Hypothalamus (tissue), 51 donors: ENCODE measurements at places on chromosomes 1 and 21.

DNA sequence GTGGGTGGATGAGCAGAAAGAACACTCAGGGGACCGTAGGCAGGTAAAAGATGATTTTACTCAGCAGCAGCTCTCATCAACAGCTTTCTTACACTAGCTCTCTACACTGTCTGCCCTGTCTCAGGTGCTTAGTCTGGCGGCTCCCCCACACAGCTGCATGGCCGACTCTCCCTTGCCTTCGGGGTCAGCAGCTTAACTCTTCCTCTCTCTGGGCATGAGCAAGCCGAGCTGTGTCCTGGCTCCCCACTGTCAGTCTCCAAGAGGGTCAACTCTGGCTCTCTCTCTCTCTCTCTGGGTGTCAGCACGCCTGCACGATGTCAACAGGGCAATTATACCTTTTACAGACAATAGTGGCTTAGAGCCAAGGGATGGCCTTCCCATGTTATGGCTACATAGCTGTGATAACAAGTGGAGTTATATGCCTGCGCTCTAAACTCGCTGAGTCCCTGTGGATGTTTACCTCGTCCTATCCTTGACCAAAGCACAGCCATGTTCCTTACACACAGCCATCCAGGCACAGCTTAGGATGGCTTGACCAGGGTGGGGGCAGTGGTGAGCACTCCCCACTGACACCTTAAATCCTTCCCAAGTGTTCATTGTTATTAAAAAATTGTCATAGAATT, 3.1 kb upstream of the BCL10 start:
- DNase-seq, result no peak

DNA sequence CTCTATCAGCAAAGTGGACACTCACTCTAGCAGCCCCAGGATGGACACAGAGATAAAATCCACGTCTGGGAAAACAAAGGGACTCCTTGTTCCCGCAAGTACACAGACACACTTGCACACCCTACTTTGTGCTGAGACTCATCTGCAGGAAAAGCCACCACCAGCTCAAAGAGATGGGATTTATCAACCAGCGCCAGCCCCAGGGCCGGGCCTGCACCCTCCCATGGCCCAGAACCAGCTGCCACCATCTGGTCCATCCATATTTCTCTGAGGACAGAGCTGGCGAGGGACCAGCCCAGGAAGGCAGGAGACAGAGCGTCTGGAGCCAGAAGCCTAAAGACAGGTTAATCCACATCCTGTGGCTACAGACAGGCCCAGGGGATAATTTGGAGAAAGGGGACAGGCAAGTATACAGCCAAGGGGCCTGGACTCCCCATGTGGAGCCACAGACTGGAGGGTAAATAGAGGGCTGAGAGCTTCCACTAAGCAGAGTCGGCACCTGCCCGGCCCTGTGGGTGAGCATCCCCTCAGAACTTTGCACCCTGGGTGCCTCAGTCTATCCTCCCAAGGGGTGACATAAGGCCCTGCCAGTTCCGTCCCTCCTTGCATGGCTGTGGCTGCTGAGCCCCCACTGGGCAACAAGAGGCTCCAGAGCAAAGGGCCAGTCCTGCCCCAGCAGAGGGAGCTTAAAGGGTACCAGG, 233.9 kb downstream of the PTPRU start:
- no peak for DNase-seq

DNA sequence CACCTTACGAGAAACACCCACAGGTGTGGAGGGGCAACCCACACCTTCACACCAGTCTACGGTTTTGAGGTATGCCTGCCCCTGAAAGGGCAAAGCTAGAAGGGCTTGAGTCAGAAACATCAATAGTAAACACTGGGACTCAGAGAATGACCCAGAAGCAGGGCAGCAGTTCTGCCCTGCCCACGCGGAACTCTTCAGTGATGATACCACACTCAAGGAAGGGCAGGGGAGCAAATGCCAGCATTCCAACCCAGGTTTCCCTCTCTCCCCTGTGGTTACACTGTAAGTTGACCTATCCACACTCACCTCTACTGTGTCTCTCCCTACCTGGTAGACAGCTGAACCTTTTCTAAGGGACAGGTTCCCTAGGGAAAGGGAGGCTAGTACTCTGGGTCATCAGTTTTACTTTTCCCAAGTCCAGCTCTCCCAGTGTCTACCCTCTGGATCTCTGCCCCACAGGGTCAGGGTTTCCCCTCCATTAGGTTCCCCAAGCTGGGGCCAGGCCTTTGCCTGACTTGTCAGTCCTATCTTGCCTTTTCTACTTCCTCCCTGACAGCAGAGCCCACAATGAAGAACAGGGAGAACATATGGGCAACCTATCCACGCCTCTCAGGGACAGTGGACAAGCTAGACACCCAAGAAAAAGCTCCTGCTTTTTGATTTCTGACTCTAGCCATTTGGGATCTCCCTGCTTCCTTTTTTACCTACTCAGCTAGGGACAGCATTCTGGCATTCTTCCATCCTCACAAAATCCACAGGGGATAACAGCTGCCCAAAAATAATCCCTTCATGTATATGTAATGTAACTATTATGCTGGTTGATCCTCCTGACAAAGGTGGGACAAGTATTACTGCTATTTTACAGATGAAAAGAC, 3.0 kb downstream of the F11R start:
- DNase-seq, result no peak

GRCh38 chr1:56434025-56434424, 145.3 kb downstream of the PLPP3 start:
- no peak for DNase-seq

DNA sequence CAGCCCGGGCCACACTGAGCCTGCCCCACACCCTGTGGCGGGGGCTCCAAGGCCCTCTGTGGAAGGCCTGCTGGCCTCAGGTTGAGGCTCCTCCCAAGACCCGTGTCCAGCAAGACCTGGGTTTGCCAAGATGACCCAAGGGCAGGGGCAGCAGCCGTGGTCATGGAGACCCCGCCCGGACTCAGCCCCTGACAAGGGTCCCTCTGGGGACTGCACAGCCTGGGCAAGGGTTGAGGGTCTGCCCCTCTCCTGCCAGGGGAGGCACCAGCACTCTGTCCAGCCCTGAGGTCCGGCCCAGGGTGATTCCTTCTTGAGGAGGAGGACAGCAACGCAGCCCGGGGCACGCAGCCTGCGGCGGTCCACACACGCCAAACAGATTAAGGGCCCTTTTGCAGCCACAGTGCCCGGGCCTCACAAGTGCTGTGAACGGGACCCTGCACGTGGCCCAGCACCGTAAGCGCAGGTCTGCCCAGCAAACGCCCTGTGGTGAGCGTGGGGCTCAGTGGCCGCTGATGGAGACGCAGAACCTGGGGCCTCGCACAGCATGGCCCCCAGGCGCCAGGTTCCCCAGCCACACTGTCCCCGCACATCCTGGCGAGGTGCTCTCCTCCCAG, 3.4 kb downstream of the SPATC1L start:
- no peak for DNase-seq

DNA sequence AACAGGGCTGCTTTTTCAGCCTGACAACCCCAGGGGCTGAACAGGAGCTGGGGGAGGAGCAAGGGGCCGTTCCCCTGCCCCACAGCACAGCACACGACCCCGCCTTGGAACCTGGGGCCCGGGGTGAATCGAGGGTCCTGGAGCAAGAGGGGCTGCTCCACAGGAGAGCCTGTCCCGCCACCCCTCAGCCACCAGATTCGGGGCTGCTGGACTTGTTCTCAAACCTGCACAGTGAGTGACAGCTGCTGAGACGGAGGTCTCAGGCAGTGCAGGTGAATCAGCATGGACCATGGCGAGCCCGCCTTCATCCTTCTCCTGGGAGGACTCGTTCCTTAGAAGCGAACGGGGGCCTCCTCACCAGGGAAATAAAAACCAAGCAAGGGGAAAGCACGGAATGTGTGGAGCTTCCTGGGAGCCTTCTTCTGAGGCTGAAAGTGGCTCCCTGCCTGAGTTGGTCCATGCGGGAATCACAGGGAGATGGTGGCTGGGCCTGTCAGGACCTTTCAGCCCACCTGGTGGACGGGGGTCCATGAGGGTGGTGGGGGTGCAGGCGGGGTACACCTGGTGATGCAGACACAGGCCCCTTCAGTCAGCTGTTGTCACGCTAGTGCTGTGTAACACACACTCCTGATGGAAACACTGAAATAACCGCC, 125.4 kb downstream of the SIK1 start:
- DNase-seq, result no peak

GRCh38 chr1:118485757-118486156, 300.7 kb upstream of the SPAG17 start:
- DNase-seq, result no peak

DNA sequence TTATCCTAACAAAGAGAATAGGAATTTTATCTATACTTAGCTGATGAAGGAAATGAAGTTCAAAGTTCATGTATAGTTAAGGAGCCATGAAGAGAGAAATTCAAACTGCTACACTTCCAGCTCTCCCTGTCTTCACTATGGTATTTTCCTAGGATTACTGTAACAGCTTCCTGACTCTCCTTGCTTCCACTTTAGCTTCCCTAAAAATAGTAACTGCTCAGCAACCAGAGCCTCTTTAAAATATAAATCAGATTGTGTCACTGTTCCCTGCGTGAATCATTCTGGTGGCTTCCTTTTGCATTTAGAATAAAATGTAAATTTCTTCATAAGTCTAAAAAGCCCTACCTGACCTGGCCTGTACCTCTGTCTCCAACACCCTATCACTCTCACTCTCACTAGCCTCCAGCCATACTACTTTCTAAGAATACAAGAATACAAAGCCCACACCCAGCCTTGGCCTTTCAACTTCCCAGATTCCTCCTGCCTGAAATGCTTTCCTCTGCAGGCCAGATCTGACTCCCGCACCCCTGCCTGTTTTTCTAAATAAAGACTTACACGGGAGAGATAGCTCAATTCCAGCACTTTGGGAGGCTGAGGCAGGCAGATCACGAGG, 30.5 kb downstream of the OR10J1 start:
- DNase-seq, result no peak

- DNase-seq, result no peak
These were observed 17.2 kb downstream of the NFASC start for GRCh38 chr1:204887846-204888245.

DNA sequence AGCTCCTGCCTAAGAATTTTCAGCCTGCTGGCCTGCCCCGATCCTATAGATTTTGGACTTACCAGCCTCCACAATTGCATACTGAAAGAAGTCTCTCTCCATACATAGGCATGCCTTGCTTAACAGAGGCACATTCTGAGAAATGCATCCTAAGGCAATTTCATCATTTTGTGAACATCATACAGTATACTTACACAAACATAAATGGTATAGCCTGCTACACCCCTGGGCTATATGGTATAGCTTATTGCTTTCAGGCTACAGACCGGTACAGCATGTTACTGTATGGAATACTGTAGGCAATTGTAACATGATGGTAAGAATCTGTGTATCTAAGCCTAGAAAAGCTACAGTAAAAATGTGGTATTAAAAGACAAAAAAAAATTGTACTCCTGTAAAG, 174.7 kb downstream of the NRIP1 start:
- DNase-seq, result no peak

DNA sequence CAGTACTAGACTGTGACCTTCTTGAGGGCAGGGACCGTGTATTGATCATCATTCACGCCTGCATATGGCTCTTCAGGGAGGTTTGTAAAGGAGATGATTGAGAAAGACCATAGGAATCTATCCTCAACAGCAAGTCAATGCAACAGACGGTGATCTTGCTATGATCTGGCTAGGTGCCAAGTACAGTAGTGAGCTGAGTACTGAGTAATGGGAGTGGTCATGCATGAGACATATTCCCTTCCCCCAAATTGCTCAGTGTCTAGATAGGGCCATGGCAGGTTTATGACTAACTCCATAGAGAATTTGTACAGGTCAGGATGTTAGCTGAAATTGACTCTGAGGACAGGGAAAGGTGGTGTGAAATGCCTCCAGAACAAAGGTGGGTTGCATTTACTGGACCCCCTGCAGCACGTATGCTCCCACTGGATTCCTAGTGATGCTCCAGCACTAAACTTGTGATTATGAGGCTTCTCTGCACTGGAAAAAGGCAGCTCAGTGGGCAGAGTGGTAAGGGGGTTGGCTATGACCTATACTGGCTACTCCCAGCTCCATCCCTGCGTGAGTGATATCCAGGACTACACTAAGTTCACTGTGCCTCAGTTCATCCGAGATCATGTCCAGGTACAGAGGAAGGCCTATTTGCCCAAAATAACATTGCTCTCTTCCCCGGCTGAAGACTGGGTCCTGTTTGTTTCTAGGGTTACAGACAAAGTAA, 37.2 kb downstream of the KCNJ6 start:
- DNase-seq, result no peak

- DNase-seq, result no peak
These were observed 1.4 kb downstream of the ZNF697 start for GRCh38 chr1:119646521-119647227.

DNA sequence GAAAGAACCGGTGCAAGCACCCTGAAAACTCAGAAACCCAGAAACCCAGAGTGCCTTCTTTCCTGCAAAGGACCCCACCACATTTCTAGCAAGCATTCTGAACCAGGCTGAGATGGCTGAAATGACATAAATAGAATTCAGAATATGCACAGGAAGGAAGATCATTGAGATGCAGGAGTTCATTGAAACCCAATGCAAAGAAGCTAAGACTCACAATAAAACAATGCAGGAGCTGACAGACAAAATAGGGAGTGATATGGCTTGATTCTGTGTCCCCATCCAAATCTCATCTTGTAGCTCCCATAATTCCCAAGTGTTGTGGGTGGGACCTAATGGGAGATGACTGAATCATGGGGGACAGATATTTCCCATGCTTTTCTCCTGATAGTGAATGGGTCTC, 22.8 kb upstream of the SGIP1 start:
- DNase-seq, result no peak

GRCh38 chr1:58781541-58782177, 2.2 kb downstream of the JUN start:
- DNase-seq, result peak; percentile 72

DNA sequence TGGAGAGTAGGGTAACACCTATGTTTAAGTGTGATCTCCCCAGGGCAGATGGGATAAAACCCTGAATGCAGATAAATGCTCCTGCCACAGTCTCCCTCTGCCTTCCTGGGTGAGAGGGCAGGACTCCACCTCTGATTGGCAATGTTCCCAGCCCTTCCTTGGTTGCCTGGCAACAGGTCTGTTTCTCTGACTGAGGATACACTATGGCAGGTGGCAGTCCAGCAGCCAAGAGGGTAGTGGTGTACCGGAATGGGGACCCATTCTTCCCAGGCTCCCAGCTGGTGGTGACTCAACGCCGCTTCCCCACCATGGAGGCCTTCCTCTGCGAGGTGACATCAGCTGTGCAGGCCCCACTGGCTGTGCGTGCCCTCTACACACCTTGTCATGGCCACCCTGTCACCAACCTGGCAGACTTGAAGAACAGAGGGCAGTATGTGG, at the start of gene DCDC2B:
Gene DCDC2B (plus strand): TSS at position 199 of the 438 bp plus-strand sequence. CDS start 5 bp downstream, at position 204.
- no peak for DNase-seq
